ENCODE measurements at places on chromosomes 6 and 20.

- no peak for DNase-seq
Measured at GRCh38 chr6:81901551-81901966, 149.1 kb upstream of the TENT5A start.

DNA sequence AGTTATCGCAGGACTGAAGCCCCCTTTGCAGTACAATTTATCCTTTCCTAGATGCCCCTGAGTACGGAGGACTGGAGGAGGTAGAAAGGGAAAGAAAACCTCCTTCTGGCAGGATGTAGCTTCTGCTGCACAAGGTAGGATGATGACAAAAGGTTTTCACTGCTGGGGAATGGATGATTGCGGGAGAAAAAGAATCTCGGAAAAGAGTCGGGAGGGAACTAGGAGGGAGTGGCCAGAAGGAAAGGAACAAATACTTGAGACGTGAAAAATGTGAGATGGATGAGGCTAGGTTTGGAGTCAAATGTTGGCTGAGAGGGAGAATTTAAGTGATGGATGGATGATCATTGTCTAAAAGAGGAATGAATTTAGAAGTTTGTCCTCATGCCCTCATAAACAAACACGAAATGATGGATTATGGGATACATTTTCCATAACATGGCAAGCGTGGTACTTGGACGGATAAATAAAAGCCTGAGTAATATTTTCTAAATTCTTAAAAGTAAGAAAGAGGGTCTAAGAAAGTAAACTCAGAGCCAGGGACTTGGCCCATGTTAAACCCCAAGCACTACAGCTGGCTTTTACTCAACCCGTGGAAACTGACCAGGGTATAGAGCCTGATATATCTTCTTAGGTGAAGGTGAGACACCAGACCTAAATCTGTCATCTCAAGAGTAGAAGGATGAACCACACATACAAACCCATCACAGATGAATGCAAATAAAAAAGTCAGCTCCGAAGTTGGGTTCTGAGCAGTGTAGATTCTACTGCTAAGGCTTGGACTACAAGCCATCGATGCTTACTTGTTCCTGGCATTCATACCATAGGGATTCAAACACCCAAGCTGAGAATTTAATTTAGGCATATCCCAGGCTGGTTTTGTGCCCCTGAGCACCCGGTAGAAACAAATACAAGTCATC, 72.4 kb downstream of the HFE start:
- no peak for DNase-seq

DNA sequence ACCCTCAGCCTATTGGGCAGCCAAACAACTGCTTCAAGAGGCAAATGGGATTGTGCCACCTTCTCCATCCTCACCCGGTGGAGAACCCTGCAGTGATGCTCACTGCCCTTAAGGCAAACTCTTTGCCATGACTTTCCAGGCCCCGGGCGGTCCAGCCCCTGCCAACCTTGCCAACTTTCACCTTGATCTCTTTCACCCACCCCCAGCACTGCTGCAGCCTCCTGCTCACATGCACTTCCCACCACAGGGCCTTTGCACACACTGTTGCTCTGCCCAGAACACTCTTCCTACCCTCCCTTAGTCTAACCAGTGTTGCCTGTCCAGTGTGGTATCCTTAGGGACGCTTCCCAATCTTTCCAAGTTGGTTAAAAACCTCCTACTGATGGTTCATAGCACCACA, 221.1 kb downstream of the EYA2 start:
- no peak for DNase-seq

- DNase-seq: peak; percentile 45
Measured at GRCh38 chr6:30769088-30769852, 24.9 kb upstream of the IER3 start.

DNA sequence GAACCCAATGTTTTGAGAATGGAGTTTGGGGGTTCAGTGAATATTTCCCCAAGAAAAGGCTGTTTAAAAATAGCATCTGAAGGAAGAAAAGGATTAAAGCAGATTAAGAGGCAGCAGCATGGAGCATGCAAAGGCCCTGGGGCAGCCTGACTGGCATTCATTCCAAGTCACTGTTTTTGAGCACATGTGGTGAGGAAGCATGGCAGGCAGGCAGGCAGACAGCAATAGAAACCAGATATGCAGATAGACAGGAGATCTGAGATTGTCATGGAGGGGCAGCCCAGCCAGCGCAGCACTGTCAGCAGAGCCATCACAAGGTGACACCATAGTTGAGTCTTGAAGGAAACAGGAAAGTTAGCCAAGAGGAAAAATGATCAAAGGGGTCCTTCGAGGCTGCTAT, 37.8 kb downstream of the SIRPA start:
- DNase-seq: no peak

DNA sequence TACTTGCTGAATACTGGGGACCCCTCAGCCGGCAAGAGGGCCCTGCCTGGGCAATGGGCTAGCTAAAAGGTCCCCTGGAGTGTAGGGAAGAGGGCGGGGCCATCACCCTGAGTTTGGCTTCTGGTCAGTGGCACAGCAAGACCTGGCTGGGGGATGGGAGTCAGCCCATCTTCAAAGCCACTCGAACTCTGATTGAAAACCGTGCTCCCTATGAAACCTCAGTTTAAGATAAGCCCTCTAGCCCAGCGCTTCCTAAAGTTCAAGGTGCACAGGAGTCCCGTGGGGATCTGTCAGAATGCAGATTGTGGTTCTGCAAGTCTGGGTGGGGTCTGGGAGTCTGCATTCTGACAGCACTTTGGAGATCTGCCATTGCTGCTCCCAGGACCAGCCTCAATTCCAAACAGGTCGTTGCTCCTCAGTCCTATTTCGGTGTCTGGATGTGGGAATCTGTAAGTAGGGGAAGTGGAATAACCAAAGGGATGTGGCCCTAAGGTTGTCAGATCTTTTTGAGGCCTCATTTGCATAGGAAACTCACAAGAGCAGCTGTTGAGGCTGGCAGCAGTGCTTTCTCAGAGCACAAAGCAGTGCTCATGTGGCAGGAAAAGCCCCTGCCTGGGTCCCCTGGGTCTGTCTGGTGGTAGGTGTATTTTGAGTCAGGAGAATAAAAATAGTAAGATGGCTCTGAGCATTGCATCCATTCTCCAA, 85.3 kb upstream of the SCP2D1 start:
- DNase-seq: peak; percentile 18

DNA sequence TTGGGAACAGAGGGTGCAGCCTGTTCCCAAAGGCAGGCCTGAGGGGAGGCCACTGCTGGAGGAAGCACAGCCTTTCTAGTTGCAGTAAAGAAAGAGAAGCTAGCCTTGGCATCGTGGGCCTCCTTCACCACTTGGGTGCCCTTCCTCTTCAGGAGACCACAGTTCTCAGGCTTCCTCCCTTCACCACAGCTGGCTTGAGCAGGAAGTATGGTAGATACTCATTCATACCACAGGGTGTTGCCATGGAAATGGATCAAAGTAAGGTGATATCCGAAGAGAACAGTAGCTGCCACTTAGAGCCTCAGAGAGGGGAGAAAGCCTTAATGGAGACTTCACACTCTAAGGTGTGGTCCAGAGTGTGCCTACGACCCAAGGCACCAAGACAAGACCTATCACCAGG, 120.4 kb upstream of the RIPOR2 start:
- DNase-seq: peak; percentile 82

DNA sequence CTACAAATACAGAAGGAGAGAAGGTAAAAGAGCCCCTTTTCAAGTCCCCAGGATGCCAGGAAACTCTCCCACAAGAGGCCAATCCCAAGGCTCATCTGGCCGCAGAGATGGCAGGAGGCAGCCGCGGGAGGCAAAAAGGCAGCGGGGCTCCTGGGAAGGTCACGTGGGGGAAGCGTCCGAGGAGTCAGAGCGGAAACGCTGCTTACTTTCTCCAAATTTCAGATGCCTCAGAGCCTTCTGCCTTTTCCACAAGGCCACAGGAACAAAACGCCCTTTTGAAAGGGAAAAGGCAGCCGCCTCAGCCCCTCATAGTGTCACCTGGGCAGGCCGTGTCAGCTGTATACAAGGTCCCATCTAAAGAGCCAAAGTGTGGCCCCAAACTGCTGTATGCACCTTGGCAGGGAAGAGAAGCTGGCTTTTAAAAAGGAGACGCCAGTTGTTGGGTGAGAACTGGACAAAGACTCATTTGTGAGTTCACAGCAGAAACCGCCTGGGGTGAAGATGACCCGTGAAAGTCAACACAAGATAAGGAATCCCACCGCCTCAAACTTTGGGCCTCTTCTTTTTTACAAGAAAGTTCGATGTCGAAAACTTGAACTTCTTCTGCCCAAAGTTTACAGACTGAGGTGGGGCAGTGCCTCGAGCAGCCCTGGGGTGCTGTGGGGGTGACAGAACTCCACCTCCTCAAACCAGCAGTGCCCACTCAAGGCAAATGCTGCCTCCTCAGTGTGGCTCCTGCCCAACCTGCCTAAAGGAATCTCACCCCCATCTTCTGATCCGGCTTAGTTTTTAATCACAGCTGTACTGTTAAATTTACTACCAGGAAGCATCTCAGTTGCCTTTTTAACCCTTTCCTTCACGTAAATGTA, 45.4 kb downstream of the EZR start:
- no peak for DNase-seq

- no peak for DNase-seq
Measured at GRCh38 chr6:34325633-34326032, 66.8 kb downstream of the NUDT3 start.

DNA sequence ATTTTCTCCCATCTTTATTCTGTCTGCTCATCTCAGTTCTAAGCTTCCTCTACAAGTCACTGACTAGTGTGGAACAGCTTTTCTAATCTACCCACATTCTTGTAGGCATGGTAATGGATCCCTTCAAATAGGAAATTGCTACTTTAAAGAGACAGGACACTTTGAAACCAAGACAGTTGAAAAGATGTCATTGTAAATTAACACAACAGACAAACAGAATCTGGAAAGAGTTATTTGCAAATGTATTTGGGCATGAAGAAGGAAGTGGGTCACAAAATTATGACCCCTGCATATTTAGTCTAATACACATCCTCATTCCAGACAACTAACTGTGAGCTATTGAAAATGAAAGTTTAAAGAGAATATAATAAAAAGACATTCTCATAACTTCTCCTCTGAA, 298.2 kb upstream of the MARCKS start:
- no peak for DNase-seq

DNA sequence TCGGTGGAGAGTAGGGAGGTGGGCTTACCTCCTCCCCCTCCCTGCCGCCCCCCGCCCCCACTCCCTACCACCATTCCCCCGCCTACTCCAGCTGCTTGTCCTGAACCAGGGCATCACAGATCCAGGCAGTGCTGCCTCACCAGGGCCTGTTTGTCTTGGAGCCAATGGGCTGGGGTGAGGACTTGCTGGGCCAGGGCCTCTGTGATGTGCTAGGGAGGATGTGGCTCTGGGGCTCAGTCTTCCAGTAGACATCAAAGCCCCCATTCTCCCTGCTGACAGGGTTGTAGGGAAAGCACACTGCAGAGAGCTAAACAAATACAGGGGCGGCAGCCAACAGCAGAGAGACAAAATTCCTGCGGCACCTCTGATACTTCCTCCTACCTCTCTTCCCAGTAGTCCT, 48.2 kb upstream of the NXT1 start:
- no peak for DNase-seq

GRCh38 chr6:115733426-115733825, 327.3 kb downstream of the FRK start:
- DNase-seq: no peak

DNA sequence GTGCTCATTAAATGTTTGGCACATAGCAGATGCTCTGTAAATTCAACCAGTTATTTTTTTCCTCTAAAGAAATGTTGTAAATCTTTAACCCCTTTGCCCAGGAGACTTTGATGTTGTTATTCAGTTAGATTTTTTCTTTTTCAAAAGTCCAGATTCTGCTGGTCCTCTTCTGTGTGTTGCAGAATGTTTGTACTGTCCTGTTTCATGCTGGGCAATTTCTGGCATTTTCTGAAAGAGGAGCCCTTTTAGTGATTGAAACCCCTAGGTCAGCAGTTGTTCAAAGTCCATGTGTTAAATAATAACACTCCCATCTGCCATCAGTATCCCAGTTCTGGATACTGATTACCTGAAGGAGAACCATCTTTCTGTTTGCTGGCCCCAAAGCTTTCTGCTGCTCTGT, 1.3 kb upstream of the SLC17A1 start:
- DNase-seq: no peak

DNA sequence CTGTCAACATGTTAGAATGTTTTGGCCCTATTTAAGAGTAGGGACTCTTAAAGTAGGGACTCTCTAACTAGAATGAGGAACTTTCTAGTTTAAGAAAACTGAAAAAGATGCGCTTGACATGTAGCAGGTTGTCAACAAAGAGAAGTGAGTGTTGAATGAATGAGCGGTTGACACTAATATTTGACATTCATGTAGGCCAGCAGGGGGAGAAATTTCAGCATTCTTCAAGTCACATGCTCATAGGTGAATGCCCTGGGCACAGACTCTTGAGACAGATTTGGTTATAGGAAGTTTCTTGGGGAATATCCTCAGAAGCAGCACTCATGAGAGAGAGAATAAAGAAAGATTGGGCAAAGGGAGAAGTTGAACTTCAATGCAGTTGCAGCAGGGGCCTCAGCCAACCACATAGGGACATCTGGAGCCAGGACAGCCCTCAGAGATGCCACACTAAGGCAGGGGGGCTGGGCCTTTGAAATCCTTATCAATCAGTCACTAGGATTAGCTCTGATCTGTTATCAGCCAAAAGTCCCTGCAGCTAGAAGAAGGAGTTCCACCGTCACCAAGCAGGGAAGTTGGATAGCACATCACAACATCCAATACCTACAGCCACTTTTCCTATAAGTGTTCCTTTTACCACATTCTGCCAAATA, 145.1 kb upstream of the FKBP1C start:
- DNase-seq: no peak

DNA sequence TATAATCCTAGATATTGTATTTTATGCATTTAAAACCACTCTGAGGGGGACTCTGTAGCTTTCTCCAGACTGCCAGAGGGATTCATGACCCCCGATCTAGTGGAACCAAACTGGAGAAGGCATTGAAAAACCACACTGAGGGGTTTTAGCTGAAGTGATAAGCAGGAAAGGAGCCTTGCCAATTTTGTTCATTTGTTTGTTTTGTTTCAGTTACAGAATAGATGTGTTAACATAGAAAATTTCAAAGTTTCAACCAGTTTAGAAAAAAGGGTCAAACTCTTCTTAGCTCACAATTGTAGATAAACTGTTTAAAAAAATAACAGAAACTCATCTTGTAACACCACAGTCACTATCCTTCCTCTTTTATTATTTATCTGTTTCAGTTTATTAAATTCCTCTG, 19.8 kb downstream of the TAB2 start:
- DNase-seq: no peak

DNA sequence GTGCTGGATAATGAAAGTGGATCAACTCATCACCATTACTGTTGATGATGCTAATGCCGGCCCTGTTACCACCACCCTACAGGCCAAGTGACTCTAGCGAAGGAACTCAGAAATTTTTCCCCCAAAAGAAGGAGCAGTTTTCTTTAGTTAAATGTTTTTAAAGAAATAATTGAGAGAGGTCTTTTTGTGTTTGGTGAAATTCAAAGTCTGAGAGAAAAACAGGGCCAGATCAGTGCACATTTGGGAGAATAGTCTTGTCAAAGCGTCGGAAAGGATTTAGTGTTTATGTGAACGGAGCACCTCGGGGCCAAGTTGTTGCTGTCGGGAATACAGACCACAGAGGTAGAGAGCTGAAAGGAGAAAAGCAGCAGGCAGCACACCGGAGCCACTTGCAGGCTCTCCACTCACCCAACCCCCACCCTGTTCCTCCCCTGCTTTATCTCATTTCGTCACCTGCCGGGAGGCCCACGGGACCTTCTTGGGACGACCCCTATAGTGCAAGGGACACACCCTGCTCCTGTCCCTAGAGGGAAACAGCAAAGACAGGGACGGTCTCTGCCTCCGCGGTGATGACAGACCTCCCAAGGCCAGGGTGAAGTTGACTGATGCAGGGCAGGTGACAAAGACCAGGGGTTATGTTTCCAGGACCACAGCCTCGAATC, 6.8 kb downstream of the TFAP2B start:
- DNase-seq: no peak

All from CD4-positive, alpha-beta T cell treated with Interferon gamma for 1 hour (primary cell).